Prostate gland (tissue), 2 donors: ENCODE measurements at places on chromosomes 7 and 10. TPM values are rescaled to one million over a fixed set of nuclear protein-coding genes. Genes with fewer than 3 reads are reported as not detected.

BTBD16 gene
- total RNA-seq, result 0.62 TPM

RNF32 gene
- 7.3 TPM for total RNA-seq

DGKI gene
- total RNA-seq, result 0.32 TPM

UCN3 gene
- total RNA-seq, result not detected

FZD8 gene
- total RNA-seq, result 14.2 TPM

CALML3 gene
- total RNA-seq, result 8.0 TPM

SLC29A3 gene
- total RNA-seq, result 12.7 TPM

MSMB gene
- total RNA-seq, result 1,381 TPM

DIP2C gene
- total RNA-seq, result 41.8 TPM

NDUFA5 gene
- total RNA-seq, result 65.8 TPM

KCNMA1 gene
- total RNA-seq, result 37.9 TPM

ZNF503 gene
- 23.9 TPM for total RNA-seq

TMEM140 gene
- 8.2 TPM for total RNA-seq

PILRA gene
- total RNA-seq, result 11.9 TPM

GIMAP4 gene
- total RNA-seq, result 6.9 TPM

IFIT2 gene
- total RNA-seq, result 4.1 TPM

PAX4 gene
- not detected for total RNA-seq

NEUROD6 gene
- total RNA-seq, result not detected

LBX1 gene
- total RNA-seq, result not detected

NXPH1 gene
- not detected for total RNA-seq

ATXN7L1 gene
- total RNA-seq, result 28.1 TPM

OPN1SW gene
- total RNA-seq, result not detected

PRSS37 gene
- not detected for total RNA-seq

ZNF804B gene
- 0.05 TPM for total RNA-seq

CARD11 gene
- 0.87 TPM for total RNA-seq

GIMAP2 gene
- total RNA-seq, result 16.1 TPM

PITRM1 gene
- total RNA-seq, result 47.7 TPM

SEC31B gene
- 17.3 TPM for total RNA-seq

ANKRD2 gene
- total RNA-seq, result not detected

HIP1 gene
- total RNA-seq, result 9.8 TPM

SPDYE1 gene
- not detected for total RNA-seq

CAMK2B gene
- total RNA-seq, result 5.7 TPM

SPDYE5 gene
- total RNA-seq, result not detected

LIPK gene
- not detected for total RNA-seq

DEPP1 gene
- 144 TPM for total RNA-seq

ZNF716 gene
- not detected for total RNA-seq

C10orf105 gene
- not detected for total RNA-seq

CHAT gene
- not detected for total RNA-seq

NKX1-2 gene
- 0.85 TPM for total RNA-seq

SLC29A4 gene
- 11.6 TPM for total RNA-seq

WDFY4 gene
- 0.59 TPM for total RNA-seq

LAMB1 gene
- total RNA-seq, result 15.5 TPM

SGMS1 gene
- 67.0 TPM for total RNA-seq

CPN1 gene
- not detected for total RNA-seq
